ENCODE measurements at places on chromosomes 13 and 19. TPM values are rescaled to one million over a fixed set of nuclear protein-coding genes. Genes with fewer than 3 reads are reported as not detected.
A peak's percentile ranks its signal among the peaks of the same experiment; 100 is the strongest.

- H3K4me3 ChIP-seq: no peak overlapping the region
- H3K4me1 ChIP-seq: no peaks in the 10 kb centered on the region
- DNase-seq: no peak
- H3K36me3 ChIP-seq: no peaks in the 10 kb centered on the region
- H3K27ac ChIP-seq: no peak overlapping the region
- no peaks in the 10 kb centered on the region for H3K27me3 ChIP-seq
Measured at GRCh38 chr19:6602729-6603114, 11.8 kb upstream of the CD70 start.

GRCh38 chr13:66513728-66514127, 716.4 kb downstream of the PCDH9 start:
- H3K27ac ChIP-seq: no peak overlapping the region
- peak; percentile 31 for DNase-seq
- H3K4me1 ChIP-seq: no peaks in the 10 kb centered on the region
- H3K4me3 ChIP-seq: no peak overlapping the region
- H3K27me3 ChIP-seq: no peaks in the 10 kb centered on the region
- no peaks in the 10 kb centered on the region for H3K36me3 ChIP-seq

DNA sequence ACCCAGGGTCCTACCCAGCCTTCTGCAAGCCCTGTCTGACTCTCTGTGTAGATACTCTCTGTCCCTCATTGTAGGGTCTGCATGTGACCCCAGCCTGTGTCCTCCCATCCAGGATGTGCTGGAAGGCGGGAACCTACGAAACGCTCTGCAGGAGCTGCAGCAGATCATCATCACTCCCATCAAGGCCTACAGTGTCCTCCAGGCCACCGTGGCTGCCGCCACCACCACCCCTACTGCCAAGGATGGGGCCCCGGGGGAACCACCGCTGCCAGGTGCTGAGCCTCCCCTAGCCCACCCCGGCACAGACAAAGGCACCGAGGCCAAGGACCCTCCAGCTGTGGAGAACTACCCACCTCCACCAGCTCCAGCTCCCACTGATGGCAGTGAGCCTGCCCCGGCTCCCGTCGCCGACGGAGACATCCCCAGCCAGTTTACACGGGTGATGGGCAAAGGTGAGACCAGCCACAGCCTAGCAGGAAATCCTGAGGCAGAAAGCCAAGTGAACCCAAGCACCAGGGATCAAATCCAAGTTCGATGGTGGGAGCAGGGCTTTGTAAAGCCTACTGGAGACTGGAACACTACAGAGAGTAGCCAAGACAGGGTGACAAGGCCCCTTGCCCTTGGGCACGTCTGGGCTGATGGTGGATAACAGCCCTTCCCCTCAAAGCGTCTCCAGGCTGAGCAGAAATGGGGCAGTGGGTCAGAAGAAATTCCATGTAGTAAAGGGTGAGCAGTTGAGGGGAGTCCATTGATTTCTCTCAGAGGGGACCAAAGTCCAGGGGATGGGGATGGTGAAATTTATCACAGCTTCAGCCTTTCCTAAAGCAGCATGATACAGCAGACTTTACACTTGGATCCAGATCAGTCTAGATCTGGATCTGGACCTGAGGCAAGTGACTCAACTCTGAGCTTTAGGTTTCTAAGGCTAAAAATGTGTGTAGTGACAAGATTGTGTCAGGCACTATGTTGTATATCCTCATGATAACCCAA, 13.2 kb downstream of the PAF1 start:
- H3K4me3 ChIP-seq: no peak overlapping the region
- H3K4me1 ChIP-seq: peaks cover 8% of the 10 kb centered on the region
- H3K27ac ChIP-seq: peak overlapping the region; percentile 10
- no peaks in the 10 kb centered on the region for H3K27me3 ChIP-seq
- peaks cover 38% of the 10 kb centered on the region for H3K36me3 ChIP-seq

GRCh38 chr13:99161512-99161911, 39.1 kb upstream of the UBAC2 start:
- DNase-seq: no peak
- no peaks in the 10 kb centered on the region for H3K36me3 ChIP-seq
- H3K4me3 ChIP-seq: no peak overlapping the region

Gene CBARP
- total RNA-seq: 1.5 TPM

Gene ERICH4
- not detected for total RNA-seq

DNA sequence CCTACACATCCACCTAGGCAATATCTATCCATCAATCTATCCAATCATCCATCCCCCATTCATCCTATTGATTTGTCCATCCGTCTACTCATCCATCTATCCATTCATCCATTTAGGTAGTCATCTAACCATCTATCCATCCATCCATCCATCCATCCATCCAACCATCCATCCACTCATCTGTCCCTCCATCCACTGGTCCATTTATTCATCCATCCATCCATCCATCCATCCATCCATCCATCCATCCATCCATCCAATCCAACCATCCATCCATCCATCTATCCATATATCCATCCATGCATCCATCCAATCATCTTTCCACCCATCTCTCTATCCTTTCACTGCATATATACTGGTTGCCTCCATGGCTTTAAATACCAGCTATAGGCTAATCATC, 3.9 kb downstream of the KLK13 start:
- DNase-seq: no peak
- no peak overlapping the region for H3K4me3 ChIP-seq
- H3K27ac ChIP-seq: no peak overlapping the region

DNA sequence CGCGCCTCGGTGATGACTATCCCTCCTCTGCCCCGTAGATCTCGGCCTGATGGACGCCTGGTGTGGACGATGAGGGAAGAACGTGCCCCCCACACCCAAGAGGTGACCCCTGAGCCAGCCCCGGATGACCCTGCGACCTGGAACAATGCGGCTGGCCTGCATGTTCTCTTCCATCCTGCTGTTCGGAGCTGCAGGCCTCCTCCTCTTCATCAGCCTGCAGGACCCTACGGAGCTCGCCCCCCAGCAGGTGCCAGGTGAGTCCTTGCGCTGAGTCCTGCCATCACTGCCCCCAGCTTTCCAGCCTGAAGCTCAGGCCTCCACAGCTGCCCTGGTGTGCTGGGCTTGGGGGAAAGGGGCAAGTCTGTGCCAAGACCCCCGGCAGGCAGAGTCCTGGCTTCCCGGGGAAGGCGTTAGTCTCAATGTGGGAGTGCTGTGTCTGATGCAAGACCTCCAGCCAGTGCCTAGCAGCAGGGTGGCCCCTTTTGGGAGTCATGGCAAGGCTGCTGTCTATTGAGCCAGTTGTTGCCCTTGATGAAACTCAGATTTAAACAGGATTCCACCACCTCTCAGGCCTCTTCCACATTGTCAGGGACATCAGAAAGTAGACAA, 67.5 kb downstream of the CHST8 start:
- no peak for DNase-seq
- no peaks in the 10 kb centered on the region for H3K4me1 ChIP-seq
- H3K4me3 ChIP-seq: no peak overlapping the region
- no peaks in the 10 kb centered on the region for H3K36me3 ChIP-seq

Gene GNA15
- total RNA-seq: not detected

- no peak for DNase-seq
- no peak overlapping the region for H3K27ac ChIP-seq
- H3K36me3 ChIP-seq: no peaks in the 10 kb centered on the region
- H3K4me3 ChIP-seq: no peak overlapping the region
- no peaks in the 10 kb centered on the region for H3K27me3 ChIP-seq
Measured at GRCh38 chr13:110521946-110522345, 39.6 kb downstream of the RAB20 start.

DNA sequence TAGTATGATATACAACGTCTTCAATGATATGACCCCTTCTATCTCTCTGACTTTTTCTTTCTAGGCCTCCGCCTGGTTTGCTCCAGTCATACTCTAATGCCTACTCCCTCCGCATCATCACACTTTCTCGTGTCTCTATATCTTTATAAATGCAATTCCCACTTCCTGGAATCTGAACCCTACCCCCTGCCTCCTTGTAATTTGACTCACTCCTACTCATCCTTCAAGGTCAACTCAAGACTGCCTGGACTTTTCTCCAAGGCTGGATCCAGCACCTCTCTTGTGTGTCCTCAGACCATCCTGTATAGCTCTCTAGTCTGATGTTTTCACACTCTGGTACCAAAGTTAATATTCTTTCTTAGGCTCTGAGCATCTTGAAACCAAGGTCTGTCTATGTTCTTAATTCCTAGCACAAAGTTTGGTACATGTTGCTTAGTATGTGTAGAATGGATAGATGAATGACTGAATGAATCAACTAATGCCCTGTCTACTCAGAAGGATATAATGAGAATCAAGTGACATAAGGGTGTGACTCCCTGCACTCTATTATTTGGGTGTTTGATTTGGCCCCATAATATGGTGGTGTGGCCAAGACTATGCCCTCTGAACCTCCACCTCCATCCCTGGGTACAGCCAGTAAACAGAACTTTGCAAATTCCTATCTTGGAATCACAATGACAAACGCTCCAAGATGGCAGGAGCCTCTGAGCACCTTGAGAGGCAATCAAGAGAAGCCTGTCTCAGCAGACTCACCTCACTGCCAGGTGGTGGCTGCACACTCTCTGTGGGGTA, 74.3 kb upstream of the SERP2 start:
- no peak overlapping the region for H3K4me3 ChIP-seq
- no peak overlapping the region for H3K27ac ChIP-seq
- DNase-seq: no peak
- H3K36me3 ChIP-seq: no peaks in the 10 kb centered on the region

Gene CDC16
- 43.4 TPM for total RNA-seq
